ENCODE measurements at places on chromosomes 3 and 15.

GRCh38 chr3:184907681-184908649, 96.0 kb downstream of the VPS8 start:
- DNase-seq = no peak

DNA sequence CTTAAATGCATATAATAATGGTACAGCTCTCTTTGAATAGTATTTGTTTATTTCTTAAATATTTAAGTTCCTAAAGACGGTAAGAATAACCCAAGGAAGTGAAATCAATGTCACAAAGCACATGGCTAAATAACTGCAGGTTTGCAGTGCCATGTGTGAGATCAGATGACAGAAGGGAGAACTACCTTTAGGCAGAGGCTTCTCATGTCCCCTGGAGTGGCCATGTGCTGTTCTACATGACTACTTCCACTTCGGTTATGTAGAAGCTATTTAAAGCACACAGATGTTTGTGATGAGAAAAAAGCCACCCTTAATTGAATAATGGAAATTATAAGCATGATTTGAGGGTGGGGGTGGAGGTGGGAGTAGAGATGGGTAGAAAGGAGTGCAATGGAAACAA, 109.1 kb downstream of the UBE3A start:
- DNase-seq = no peak

DNA sequence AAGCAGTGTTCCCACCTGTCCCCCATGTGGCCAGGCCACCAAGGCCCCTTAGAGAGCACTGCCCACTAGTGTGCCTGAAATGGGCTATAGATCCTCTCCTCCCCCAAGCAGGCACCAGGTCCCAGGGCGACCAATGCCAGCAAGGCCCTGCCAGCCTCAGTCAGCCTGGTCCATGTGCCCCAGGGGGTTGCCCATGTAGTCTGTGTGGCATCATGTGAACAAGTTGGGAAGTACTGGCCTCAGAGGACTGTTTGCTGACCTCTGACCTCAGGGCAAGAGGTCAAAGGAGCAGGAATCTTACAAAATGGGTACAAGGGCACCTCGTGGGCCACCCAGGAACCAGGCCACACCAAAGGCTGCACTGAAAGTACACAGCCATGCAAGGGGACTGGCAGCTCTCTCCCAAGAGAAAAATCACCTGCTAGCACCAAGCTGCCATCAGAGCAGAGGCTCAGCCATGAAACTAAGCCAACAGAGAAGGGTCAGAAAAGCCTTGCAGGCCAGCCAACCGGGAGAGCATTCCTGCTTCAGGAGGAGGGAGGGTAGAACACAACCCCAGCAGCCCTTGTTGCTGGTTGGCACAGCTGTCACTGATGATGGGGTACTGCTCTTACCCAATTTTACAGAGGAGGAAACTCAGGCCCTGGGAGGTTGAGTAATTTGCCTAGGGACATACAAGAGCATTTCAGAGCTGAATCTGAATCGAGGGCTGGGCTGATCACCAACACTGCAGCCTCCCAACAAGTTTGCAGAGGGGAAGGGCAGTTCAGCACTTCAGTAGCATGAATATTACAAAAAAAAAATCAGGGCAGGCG, 5.2 kb upstream of the FURIN start:
- peak; percentile 53 for DNase-seq

DNA sequence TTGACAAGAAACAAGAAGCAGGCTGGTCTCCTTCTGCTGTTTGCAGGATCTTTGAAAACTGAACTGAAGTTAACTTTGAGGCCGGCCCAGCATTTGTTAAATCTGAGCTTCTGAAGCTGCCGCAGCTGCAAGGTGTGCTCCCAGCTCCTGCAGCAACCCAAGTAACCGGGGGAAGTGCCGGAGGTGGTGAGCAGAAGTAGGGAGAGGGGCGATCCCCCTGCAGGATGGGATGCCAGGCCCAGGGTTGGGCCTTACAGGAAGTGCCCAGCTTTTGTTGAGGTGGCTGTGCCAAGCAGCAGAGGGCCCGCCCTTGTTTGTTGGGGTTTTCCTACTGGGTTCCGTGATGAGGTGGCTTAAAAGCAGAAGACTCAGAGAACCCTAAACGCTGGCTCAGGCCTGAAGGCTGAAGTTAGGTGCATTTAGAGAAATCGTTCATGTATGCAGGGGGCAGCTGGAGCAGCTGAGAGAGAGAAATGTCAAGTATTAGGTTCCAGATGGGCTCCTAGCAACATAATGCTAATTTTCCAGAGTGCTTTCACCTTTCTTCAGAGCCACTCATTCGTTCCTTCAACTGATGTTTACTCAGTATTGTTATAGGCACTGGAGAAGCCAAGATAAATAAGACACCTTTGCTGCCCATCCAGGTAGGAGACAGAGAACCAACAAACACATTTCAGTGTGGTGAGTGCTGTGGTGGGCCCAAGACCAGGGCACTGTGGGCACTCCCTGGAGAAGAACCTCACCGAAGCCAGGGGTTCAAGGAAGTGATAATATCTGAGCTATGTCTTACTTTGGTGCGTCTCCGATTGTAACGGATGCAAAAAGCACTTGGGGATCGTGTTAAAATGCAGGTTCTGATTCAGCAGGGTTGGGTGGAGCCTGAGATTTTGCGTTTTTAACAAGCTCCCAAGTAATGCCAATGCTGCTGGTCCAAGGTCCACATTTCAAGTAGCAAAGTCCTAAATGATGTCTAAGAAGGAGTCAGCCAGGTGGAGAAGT, 42.2 kb upstream of the PLCL2 start:
- DNase-seq = peak; percentile 76

DNA sequence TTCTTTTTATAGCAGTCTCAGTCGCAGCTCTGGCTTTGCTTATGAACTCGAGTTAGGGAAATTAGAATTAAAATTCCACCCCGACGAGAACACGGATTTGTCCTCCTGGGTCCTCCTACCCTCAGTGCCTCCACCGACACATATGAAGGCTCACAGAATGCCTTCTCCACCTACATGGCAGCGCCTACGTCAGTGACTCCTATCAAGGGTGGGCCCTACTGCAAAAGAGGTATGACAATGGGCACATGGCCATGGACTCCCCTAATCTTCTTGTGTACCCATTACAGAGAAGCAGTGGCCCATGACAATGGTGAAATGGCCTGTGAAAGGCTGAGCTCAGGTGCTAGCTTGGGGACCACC, 173.0 kb upstream of the TLE3 start:
- DNase-seq = no peak

DNA sequence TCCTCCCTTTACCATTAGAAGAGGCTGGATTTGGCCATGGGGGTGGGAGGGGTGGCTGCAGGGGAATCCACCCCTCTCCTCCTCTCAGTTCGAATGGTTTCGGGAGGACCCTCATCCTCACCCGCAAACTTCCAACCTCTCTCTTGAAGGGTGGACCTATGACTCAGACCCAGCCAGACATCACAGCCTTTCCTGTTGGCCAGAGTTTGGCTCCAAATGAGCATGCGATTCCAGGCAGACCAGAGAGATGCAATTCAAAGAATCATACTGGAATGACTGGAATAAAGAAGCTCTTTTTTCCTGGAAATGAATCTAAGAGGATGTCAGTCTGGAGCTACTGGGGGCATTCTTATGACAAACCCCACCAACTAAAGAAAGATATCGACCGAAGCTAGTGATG, 516.7 kb upstream of the MDFIC2 start:
- DNase-seq = no peak

All from CD4-positive, alpha-beta T cell treated with Interferon gamma for 1 hour (primary cell).